ENCODE measurements at places on chromosomes 5 and 9. TPM values are rescaled to one million over a fixed set of nuclear protein-coding genes. Genes with fewer than 3 reads are reported as not detected.

- no peak for DNase-seq
These were observed 239.6 kb upstream of the RIOK2 start for GRCh38 chr5:97422678-97423077.

DNA sequence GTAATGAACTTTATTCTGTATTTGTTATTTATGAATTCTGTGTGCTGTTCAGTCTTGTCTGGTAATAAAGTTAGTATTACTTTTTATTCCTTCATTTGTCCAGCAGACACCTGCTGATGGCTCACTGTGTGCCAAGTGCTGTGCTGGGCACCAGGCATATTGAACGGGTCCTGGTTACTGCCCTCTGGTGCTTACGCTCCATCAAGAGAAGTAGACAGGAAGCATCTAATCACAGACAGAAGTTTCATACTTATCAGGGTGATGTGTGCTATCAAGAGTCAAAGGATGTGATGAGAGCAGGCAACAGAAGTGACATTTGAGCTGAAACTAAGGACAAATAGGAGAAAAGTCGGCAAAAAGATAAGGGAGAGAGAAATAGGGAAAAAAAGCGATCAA is 153.1 kb downstream of the FGF1 start:
- DNase-seq = no peak

DNA sequence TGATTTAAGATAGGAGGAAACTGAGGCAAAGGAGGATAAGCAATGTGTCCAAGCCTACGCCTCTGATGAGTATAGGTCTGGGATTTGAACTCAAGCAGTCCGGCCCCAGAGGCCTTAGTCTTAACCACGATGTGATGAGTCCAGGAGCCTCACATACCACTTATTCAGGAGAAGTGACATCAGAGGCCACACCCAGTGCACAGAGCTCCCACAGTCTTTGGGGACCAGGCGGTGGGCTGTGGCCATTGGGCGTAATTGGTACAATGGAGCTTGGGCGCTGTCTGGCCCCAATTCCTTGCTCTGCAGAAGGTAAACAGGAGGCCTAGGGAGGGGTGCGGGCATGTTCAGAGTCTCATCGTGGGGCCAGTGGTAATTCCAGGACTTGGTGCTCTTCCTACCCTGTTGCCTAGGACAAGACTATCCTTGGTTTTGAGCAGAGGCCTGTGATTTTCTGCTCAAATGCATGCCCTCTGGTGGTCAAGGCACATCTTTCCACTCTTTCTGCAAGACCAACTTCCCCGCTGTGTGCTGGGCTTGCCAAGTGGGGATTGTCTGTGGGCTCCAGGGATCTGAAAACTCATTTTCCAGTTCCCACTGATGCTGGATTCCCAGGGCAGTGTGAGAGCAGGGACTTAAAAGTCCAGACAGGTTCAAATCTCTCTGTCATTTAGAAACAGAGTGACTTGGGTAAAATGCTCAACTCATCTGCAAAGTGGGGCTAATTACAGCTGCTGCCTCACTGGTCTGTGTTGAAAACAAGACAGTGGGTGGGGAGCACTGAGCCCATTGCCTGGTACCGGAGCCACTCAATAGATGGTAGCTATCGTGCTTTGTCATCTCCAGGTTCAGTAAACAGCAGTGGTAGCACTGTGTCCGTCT is 15.8 kb downstream of the NDST1 start:
- no peak for DNase-seq

Gene GRM6
- polyA plus RNA-seq = 1.1 TPM

DNA sequence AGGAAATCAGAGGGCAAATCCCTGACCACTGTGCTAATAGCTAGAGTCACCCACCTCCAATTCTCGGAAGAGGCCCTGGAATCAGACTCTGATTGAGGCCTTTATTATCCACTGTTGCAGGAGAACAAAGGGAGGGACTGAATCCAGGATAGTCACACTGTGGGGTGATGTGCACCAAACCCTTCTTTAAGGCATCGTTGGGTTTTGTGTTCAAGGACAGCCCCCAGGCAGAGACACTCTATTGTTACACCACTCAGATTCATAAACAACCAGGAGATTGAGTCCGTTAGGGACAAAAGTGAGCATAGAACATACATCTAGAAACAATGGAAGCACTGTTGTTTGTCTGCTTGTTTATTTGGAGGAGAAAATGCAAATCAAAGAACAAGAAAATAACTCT is 124.6 kb upstream of the TBCA start:
- DNase-seq = no peak

GRCh38 chr5:81633471-81633870 is 117.4 kb downstream of the SSBP2 start:
- DNase-seq = no peak

DNA sequence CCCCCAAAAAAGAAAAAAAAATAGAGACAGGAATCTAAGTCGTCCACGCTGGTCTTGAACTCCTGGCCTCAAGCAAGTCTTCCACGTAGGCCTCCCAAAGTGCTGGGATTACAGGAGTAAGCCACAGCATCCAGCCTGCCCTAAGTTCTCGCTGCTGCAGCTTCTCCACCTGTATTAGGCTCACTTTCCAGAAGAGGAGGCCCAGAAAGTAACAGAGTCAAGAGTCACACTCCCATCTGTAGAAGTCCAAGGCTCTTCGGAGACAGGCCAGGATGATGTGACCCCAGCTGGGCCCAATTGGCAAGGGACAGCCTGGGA is 1.8 kb downstream of the EEIG1 start:
- DNase-seq = no peak

DNA sequence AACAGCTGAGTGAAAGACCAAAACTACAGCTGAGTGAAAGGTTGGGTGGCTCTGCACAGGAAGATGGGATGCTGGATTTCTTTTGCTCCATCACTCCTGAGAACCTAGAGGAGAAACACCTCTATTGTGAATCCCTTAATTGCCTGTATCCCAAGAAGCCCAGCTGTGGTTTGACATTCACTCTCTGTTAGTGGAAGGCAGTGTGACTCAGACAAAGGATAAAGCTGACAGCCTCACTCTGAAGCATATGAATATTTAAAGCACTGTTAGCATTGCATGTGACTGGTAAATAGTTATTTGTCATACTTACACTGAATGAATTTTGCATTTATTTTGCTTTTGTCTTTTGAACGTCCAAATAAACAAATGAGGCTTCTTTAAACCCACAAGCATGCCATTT is 367.1 kb upstream of the RIOK2 start:
- DNase-seq = no peak

DNA sequence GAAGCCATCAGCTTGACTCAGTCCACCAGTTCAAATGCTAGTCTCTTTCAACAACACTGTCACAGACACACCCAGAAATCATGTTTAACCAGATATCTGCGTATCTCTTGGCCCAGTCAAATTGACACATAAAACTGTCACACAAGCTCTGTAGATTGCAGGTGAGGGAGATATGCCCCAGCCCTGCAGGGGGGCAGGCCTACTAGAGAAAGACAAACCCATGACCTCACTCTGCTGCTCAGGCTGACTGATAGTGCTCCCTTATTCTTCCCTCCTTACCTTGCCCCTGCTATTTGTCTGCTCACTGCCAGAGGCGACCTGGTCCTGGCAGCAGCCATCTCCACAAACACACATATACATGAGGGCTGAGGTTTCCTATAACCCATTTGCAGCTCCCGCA is 351.3 kb downstream of the DRD1 start:
- no peak for DNase-seq

DNA sequence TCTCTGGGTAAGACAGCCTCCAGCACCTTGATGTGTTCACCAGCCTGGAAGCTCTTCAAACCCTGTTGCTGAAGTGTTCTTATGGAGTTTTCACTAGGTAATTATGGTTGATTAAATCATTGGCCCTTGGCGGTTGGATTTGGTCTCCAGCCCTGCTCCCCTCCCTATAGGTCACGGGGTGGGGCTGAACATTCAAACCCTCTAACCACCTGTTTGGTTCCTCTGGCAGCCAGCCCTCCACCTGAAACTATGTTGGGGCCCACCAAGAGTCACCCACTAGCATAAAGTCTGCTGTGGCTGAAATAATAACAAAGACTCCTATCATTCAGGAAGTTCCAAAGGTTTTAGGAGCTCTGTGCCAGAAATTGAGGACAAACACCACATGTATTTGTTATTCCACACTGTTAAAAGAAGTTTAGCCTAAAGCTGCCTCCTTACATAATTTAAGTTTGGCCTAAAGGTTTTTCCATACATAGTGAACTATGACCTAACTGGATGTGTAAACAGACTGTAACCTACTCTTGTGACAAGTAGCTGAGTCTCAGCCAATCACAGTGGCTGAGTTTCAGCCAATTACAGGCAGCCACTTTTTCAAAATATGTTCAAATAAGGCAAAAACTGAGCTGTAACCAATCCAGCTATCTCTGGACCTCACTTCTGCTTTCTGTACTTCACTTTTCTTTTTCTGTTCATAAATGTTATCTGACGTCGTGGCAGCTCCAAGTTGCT is 34.8 kb downstream of the TMEM252 start:
- no peak for DNase-seq

GRCh38 chr9:94449486-94449885 is 105.4 kb upstream of the PCAT7 start:
- no peak for DNase-seq

Gene CCIN
- 0.47 TPM for polyA plus RNA-seq

DNA sequence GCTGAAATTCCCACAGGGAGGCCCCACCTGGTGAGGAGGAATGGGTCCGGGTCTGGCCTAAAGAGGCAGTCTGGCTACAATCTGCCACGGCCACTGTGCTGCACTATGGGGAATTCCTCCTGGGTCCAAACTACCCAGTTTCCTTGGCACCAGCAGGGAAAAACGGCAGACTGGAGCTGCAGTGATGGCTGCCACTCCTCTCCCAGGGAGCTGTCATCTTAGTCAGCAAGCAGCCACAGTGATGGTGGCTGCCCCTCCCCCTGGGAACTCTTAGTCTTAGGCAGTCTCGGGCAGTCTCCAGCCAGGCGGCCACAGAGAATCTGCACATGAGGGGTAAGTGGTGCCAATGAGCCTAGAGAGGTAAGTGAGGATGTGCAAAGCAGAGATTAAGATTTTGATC is 205.8 kb downstream of the TMEM38B start:
- no peak for DNase-seq

DNA sequence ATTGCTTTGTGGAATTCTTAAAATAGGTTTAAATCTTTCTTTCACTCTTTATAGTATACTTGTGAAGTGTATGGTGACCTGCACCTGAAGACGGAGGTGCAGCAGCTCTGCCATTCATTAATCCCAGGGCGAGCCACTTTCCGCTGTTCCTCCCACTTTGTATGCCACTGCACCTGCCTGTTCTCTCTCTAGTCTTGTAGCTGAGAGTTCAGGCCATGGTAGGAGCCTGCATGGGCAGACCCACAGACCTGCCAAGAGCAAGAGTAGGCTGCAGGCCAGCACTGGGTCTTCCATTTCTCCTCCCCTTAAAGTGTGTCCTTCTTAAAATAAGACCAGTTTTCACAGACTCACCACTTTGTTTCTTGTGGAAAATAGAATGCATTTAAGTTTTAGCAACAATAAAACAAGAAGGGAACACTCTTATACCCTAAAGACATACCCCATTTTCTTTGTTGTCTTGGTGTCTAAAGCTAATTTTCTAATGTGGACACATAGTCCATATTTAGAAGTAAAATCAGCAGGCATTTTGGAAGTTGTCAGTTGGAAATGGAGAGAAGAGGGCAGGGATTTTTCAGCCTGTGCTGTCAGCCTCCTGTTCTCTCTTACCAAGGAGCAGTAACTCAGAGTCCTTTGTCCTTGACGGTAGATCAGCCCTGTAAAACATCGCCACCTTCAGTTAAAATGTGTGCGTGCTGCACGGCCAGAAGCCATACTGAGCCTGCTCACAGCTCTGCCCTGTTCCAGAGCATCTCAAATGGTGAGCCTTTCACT is 103.2 kb downstream of the SNCAIP start:
- DNase-seq = no peak

DNA sequence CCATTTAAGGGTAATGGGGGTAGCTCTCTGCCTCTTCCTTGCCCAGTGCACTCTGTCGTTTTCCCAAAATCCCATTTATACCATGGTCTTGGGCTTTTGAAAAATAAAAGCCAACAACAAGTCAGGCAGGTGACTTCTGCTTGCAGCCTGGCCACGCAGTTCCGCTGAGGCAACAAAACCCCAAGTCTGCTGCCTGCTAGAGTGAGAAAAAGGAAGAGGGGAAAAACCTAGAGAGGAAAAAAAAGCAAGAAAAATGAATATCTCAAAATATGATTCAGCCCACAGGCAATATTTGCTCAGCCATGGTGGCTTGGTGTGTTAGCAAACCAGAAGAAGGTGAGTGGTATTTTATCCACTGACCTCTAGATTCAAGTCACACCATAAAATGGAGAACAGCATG is 148.2 kb upstream of the FSTL4 start:
- DNase-seq = no peak

DNA sequence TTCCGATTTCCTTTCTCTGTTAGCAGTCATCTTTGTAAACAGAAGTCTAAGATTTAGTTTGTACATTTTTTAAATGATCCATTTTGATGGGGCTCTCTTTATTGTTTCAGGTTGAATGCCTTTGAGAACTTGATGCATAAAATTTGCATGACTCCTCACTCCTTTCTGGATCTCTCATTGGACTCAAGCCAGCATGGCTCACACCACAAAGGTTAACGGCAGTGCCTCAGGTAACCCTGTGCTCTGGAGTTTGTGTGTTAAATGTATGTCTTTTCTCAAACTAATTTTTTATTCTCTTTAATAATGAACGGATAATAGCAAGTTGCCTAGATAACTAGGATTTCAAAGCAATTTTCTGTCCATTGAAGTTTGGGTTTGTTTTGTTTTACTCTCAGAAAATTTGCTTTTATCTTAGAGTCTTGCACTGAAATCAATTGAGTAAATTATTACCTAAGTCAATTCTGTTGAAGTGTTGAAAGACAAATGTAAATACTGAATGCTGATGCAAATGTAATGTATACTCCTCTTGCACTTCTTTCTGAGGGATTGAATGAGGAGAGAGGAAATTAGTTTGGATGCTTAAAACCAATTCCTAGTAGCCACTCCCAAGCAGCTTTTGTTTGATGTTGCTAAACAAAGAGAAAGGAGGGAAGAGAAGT is 164.6 kb upstream of the DMRT1 start:
- no peak for DNase-seq

GRCh38 chr5:159510282-159510681 is 180.0 kb upstream of the IL12B start:
- peak; percentile 35 for DNase-seq

DNA sequence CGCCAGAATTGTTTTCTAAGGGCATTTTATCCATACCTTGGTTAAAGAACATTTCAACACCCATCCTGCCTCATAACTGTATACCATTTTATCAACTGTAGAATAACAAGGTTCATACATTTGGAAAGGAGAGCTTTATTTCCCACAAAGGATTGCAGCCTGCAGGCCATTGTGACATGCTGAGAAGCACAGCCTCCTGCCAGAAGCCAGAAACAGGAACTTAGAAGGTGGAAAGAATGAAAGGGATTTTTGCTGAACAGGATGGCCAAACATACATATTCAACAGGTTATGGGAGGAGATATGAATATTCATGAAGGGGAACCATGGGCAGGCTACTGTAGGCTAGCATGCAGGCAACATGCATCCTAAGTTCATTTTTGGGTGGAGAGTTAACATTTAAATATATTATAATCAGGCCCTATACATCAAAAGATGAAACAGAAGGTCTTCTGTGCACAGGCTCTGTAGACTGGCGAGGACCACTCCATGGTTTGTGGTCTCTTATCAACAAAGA is 59.9 kb upstream of the DIRAS2 start:
- no peak for DNase-seq

Gene OR1Q1
- not detected for polyA plus RNA-seq

- DNase-seq = no peak
These were observed 1.1 kb downstream of the WDR5 start for GRCh38 chr9:134136996-134137299.

Measured in left renal pelvis (tissue), 4 donors.